Stimulated activated CD4-positive, alpha-beta T cell treated with anti-CD3 and anti-CD28 coated beads, TNF-alpha, amount 100 ng/mL, for 24 hours (primary cell): ENCODE measurements at places on chromosomes 11 and 22.

GRCh38 chr11:7609015-7609414, 64.3 kb downstream of the CYB5R2 start:
- DNase-seq: no peak

GRCh38 chr11:126583594-126584427, 228.3 kb downstream of the ST3GAL4 start:
- DNase-seq: no peak

DNA sequence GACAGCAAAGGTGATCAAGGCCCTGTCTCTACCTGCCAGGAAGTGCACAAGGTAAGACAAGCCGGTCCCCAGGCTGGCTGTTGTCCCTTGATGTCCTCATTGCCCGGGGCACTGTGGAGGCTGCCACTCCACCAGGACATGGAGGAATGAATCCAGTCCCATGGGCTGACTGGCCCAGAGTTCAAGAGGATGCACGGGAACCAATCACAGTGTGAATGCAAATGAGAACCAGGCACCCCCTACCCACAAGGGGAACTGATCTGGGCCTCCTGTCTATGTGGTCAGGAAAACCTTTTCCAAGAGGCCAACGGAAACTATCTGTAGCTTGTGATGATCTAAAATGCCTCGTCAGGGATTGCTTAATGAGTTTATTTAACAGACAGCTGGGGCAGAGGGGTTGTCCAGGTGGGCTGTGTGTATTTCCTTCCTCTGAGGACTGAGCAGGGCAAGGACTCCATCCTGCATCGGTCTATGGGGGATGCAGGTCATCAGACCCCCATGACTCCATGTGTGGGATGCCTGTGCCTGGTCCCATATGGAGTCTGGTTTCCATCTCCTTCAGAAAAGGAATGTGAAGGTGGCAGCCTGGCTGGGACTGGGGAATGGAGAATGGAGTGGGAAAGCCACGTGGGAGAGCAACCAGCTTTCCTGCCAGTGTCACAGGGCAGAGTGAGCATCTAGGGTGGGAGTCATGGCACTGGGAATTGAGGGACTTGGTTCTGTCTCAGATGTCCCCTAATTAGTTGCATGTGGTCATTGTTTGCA, 60.5 kb downstream of the CD82 start:
- no peak for DNase-seq

- no peak for DNase-seq
Measured at GRCh38 chr11:114562166-114562916, 2.7 kb upstream of the NXPE1 start.

DNA sequence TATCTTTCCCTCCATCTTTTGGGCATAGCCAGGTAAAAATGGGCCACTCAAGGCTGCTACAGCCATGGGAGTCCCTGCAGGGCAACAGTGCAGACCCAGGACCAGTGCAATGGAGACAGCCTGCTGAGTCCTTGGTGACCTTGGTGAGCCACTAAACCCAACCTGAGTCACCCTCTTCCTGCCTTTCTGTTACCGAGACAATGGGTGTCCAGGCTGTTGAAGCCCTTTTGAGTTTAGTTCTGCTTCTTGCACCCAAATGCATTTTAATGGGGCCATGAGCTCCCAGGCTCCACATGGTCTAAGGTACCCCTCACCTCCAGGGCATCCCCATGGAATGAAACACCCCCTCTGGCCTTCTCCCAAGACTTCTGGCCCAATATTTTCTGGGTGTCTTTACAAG, 874 bp upstream of the PLAAT4 start:
- no peak for DNase-seq

DNA sequence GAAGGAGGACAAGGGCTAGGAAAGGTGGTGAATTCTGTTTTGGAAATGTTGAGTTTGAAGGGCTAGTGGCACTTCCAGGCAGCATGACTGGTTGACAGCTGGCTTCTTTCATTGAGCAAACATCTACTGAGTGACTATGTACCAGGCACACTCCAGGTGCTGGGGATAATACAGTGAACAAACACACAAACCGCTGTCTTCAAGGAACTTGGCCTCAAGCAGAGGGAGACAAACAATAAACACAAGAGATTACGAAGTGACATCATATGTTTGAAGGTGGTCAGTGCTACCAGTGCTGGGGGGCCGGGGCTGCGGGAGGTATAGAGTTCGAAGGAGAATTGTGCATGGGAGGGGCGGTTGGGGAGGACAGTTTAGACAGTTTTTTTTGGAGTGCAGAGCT, 197.0 kb upstream of the SORL1-AS1 start:
- no peak for DNase-seq

DNA sequence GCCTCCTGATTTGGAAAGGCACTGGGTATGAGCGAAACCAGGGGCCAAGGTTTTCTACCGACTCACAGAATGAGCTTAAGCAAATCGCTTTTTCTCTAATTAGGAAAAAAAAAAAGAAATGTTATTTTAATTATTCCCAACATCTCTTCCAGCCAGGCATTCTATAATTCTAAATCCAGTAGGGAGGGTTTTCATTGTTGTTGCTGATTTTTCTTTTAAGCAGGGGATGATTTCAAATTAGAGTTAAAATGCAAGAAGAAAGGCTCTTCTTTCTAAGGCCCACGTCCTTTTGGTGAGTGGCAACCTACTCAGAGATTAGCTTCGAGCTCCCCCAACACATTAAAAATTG, 8.9 kb downstream of the MYH9 start:
- no peak for DNase-seq

GRCh38 chr22:43658823-43659222, 153.3 kb downstream of the EFCAB6 start:
- DNase-seq: no peak

DNA sequence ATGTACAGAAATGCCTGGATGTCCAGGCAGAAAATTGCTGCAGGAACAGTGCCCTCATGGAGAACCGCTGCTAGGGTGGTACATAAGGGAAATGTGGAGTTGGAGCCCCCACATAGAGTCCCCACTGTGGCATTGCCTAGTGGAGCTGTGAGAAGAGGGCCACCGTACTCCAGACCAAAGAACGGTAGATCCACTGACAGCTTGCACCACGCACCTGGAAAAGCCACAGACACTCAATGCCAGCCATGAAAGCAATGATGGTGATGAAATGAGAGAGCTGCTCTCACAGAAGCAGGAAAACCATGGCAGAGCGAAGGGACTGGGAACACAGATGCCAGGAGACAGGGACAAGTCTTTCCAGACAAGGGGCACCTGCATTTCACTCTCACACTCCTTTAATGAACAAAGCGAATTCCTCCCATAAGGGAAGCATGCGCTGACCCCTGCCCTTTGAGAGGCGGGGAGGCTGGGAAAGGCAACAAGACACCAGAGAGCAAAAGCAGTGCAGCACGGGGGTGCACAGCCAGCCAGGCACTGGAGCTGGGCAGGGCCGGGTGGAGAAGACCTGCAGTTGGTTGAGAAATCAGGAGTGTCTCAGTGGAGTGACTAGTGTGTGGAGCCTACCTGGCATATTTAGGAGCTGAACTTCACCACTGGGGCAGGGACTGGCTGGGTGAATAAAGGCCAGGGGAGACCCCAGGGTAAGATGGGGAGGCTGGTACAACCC, 1025.2 kb downstream of the TBC1D22A start:
- no peak for DNase-seq

GRCh38 chr11:131859538-131860210, 489.3 kb downstream of the NTM start:
- DNase-seq: no peak

GRCh38 chr11:48052183-48053044, 72.1 kb downstream of the PTPRJ start:
- DNase-seq: no peak

GRCh38 chr11:91978747-91979146, 245.9 kb upstream of the FAT3 start:
- no peak for DNase-seq

DNA sequence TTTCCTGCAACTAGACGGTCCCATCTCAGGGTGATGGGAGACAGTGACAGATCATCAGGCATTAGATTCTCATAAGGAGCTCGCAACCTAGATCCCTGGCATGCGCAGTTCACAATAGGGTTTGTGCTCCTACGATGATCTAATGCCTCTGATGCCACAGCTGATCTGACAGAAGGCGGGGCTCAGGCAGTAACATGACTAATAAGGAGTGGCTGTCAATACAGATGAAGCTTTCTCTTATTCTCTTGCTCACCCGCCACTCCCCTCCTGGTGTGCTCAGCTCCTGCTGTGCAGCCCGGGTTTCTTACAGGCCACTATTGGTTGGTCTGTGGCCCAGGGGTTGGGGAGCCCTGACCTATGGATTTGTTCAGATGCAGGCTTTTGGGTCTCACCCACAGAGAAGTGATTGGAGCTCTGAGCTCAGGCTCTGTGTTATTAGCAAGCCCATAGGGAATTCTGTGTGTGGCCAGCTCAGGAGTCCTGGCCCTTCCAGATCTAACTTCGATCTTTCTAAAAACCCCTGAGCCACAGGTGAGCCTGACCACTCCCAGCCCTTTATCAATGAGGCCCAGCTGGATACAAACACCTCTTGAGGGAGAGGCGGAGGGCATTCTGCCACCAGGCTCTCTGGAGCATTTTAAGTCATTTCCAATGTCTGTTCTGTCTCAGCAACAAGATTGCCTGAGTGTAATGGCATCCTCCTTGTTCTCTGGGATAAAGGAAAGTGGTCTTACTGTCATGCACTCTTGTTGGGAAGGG, 351.8 kb downstream of the BUD13 start:
- DNase-seq: no peak

DNA sequence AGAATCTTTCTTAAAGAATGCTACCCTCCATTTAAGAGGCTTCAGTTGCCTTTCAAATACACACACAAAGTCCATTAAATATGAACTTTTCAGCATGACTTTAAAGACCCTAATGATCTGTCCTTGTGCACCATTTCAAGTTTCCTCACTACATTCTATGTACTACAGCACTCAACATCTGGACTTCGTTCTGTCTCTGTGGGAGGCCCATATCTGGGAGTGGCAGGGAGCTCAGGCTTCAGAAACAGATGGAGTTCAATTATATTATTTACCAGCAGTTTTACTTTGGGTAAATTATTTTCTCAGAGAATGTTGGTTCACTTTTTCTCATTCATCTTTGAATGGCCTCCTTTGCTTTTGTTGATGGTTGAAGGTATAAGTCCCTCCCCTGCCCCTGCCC, 67.4 kb downstream of the ANO3 start:
- no peak for DNase-seq

DNA sequence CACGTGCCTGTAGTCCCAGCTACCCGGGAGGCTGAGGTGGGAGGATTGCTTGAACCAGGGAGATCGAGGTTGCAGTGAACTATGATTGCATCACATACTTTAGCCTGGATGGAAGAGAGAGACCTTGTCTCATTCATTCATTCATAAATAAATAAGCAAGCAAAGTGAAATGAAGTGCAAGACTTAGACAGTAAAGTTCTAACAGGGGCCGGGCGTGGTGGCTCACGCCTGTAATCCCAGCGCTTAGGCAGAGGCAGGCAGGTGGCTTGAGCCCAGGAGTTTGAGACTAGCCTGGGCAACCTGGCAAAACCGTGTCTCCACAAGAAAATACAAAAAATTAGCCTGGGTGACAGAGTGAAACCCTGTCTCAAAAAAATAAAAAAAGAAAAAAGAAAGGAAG, 1.6 kb upstream of the ZNF280A start:
- DNase-seq: no peak

- DNase-seq: no peak
Measured at GRCh38 chr11:113167599-113167998, 146.8 kb upstream of the TTC12 start.

DNA sequence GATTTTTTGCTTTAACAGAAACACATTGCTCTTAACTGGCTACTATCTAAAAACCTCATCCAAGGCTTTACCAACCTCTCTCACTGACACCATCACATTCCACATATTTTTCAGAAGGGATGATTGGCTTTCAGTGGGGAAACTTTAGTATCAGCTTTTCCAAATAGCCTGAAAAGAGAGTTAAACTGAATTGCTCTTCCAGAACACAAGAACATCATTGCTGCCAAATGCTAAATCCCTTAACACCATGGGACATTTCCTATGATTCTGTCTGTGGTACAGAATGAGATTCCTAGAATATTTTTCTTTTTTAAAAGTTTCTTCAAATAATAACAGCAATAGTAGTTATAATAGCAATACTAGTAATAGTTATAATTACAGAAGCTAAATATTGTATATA, 45.4 kb downstream of the SOX6 start:
- no peak for DNase-seq

DNA sequence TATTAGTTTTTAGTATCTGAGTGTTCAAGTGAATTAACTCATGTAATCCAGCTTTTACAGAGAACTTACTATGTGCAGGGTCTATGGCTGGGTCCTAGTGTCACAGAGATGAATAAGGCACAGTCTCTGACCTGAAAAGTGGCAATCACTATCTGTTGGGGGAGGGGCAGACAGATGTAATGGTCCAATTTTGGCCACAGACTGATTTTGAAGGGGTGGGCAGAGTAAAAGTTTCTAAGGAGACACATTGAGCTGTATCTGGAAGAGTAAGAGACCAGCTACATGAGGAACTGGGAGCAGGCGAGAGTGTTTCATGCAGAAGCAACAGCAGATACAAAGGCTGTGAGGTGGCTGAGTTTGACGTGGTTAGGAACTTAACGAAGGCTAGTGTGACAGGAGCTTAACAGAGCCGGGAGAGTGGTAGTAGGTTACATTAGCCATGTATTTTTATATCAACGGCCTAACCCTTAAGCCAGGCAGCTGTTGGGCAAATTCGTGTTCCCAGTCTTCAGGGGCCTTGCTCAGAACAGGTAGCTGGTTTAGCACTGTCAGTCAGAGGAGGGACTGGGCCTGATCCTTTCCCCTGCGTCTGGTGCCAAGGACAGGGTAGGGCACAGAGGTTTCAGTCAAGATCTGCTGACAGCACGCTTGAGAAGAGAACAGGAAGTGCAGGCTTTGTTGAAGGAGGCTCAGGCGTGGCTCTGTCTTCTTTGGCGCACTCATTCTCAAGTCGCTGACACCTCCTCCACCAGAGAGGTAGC, 1.4 kb upstream of the STIM1 start:
- DNase-seq: peak; percentile 59

- DNase-seq: no peak
Measured at GRCh38 chr11:132901638-132902471, 630.4 kb downstream of the OPCML start.

- DNase-seq: no peak
Measured at GRCh38 chr11:27570542-27570941, 64.0 kb upstream of the LIN7C start.

GRCh38 chr22:33850724-33851123, 69.6 kb downstream of the LARGE1 start:
- DNase-seq: no peak

GRCh38 chr11:130400781-130401483, 27.5 kb downstream of the ADAMTS8 start:
- no peak for DNase-seq

DNA sequence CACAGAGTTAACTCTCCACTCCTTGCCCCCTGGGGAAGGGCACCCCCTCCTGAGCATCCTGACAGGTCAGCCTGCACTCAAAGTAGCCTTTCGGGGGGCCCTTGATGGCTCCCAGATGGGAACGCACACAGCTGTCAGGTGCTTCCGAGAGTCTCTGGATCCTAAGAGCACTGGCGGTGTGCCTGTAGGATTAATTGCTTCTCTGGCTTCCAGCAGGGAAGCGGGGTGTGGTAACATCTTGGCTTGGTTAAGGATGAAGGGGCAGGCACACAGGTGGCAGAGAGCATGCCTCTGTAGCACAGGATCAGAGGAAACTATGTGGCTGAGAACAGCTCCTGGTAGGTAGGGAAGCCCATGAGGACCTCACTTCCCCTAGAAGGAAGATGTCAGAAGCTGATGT, 199.8 kb downstream of the MIAT start:
- DNase-seq: no peak

- DNase-seq: no peak
Measured at GRCh38 chr11:132804258-132804657, 728.0 kb downstream of the OPCML start.

GRCh38 chr11:122951211-122951610, 30.4 kb downstream of the BSX start:
- no peak for DNase-seq
